Keratinocyte (primary cell): ENCODE measurements at places on chromosomes 13 and 19. TPM values are rescaled to one million over a fixed set of nuclear protein-coding genes. Genes with fewer than 3 reads are reported as not detected.

Gene CD209
- not detected in 3 replicates for polyA plus RNA-seq

Gene PTPRH
- polyA plus RNA-seq: 0.06 to 0.17 TPM (median 0.09 TPM) in 3 replicates

Gene ONECUT3
- polyA plus RNA-seq: under 0.01 to 0.01 TPM in 2 of 3 replicates, not detected in the other

DNA sequence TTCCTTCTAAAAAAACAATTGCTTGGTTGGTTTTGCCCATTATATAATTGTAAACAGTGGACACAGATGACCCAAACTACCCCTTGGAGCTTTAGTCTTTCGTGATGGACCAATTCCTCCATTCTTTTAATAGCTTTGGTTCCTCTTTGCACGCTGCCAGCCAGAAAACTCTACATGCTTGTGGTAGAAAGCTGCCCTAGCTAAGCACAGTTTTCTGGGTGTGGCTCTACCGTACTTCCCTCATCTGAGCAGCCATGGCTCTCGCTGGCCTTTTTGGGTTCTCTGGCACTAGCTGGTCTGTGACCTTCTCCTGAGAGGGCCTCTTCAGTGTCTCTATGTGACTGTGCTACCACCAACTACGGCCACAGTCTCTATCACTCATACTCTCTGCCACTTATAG, 29.9 kb upstream of the CEBPA start:
- H3K4me3 ChIP-seq: no peak overlapping the region
- DNase-seq: no peak
- H3K36me3 ChIP-seq: no peaks in the 10 kb centered on the region
- H3K27me3 ChIP-seq: no peaks in the 10 kb centered on the region

DNA sequence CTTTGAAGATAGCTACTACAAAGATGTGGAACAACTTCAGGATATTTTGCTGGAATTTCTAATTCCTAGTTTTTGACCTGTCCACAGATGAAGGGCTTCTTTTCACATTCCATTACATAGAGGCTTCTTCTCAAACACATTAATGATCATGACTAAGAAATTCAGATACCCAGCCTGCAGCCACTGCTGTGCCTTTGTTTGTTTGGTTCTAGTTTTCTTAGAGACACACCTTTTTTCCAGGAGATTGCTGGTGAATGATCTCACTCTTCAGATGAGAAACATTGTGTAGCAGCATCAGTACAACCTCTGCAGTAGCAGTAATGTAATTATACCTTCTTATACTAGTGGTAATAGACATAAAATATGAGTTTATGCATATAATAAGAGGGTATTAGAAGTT, 5.0 kb downstream of the TDRD3 start:
- no peaks in the 10 kb centered on the region for H3K36me3 ChIP-seq
- no peak overlapping the region for H3K27ac ChIP-seq
- no peaks in the 10 kb centered on the region for H3K27me3 ChIP-seq
- peaks cover 20% of the 10 kb centered on the region for H3K4me1 ChIP-seq
- no peak overlapping the region for H3K4me3 ChIP-seq

Gene RRAS
- polyA plus RNA-seq: 98.1 to 184 TPM (median 154 TPM) in 3 replicates

GRCh38 chr19:2624537-2625091, 77.9 kb downstream of the GNG7 start:
- H3K4me1 ChIP-seq: peaks cover 35% of the 10 kb centered on the region
- no peak for DNase-seq
- H3K36me3 ChIP-seq: no peaks in the 10 kb centered on the region
- H3K4me3 ChIP-seq: no peak overlapping the region
- no peaks in the 10 kb centered on the region for H3K27me3 ChIP-seq
- no peak overlapping the region for H3K27ac ChIP-seq

DNA sequence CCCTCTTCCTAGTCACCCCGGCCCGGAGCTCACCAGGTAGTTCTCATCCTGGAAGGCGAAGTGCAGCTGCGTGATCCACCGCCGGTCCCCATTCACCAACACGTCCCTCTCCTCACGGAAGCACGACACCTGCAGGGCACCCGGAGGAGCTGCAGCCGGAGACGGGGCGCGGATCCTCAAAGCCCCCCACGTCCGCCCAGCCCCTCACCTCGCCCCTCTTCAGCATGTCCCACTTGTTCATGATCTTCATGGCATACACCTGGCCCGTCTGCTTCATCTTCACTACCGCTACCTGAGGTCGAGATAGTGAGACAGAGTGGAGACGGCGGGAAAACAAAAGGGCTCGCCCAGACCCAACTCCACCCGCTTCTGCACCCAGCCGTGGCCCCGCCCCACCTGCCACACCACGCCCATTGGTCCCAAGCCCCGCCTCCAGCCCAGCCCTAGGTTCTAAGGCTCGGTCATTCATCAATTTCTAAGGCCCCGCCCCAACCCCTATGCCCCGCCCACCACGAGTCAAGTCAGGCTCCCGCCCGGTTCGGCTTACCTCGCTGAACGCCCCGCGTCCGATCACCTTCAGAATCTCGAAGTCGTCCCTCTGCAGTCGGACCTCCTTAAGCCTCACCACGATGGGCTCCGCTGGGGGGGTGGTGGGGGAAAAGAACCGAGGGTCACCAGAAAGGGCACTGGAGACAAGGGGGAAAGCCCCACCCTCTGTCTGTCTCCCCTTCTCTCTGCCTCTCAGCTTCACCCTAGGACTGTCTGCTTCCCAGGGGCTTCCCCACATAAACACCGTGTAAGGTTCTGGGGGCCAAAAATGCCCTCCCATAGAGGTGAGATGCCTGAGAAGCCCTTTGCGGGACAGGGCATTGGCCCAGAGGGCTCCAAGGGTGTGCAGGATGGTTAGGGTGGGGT, 2.8 kb downstream of the DMPK start:
- H3K36me3 ChIP-seq: peaks cover 14% of the 10 kb centered on the region
- H3K4me1 ChIP-seq: peaks cover 33% of the 10 kb centered on the region
- H3K27me3 ChIP-seq: no peaks in the 10 kb centered on the region
- no peak for DNase-seq

DNA sequence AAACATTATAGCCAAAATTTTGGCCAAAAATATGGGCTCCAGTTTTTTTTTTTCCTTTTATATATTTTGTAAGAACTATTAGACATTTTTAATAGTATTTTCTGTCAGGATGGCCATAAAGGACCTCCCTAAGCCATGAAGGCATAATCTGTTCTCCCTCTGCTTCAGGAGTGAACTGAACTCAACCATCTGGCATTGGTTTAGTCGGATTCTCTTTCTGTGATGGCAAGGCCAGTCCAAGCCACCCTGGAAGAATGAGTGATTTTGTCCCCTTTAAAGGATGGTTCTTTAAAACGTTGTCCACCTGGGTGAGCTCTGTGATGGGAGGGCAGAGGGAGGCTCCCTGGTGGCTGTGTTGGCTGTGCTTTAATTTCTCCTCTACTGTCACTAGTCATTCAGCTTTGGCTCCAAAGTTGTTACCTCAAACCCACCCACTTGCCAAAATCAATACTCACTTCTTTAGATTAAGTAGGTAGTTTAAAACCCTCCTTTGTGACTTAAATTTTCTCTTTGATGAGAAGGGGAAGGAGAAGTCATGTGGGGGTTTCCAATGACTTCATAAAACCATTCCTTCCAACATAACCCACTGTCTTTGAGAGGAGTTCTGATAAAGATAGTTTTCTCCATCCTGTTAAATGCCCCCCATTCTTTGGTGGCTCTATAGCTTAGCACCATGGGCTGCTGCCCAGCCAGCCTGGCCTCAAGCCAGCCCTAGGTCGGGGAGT, 4.4 kb downstream of the TNFRSF19 start:
- H3K36me3 ChIP-seq: no peaks in the 10 kb centered on the region
- no peaks in the 10 kb centered on the region for H3K27me3 ChIP-seq
- no peak overlapping the region for H3K27ac ChIP-seq
- no peak for DNase-seq

GRCh38 chr13:20924758-20925394, 22.3 kb upstream of the XPO4 start:
- H3K4me3 ChIP-seq: no peak overlapping the region
- no peaks in the 10 kb centered on the region for H3K4me1 ChIP-seq
- H3K27ac ChIP-seq: no peak overlapping the region

DNA sequence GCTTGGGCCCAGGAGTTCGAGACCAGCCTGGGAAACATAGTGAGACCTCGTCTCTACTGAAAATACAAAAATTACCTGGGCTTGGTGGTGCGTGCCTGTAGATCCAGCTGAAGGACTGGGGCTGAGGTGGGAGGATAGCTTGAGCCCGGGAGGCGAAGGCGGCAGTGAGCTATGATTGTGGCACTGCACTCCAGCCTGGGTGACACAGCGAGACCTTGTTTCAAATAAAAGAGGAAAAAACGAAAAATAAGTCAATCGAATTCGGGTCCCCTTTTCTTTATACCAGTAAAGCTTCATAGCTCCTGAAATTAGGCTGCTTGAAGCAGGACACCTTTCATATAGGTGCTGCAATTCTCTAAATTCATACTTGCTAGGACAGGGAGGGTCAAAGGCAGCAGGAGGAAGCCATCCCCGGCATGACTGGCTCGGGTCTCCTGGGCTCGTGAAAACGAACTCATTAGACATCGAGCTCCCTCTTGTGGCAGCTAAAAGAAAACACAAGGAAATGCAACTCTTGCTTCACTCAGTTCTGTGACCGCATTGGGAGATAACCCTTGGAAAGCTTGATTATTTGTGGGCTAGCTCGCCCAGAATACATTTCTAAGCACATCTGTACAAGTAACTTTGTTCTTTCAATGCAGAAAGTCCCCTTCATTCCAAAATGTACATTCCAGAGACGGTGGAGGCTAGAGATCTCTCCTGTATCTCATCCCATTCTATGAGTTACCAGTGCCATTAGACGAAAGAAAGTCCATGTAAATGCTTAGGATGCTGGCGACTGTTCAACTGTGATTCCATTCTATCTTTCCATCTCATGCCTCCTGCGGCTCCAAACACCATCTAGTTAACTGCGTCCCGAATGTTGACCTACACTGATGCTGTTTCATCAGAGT, 16.8 kb downstream of the FPR2 start:
- H3K27ac ChIP-seq: no peak overlapping the region
- no peak overlapping the region for H3K4me3 ChIP-seq
- H3K4me1 ChIP-seq: no peaks in the 10 kb centered on the region
- peaks cover 3% of the 10 kb centered on the region for H3K27me3 ChIP-seq
- H3K36me3 ChIP-seq: no peaks in the 10 kb centered on the region

Gene NLRP5
- not detected in 3 replicates for polyA plus RNA-seq

Gene ZNF223
- 3.7 to 4.2 TPM (median 4.0 TPM) in 3 replicates for polyA plus RNA-seq

Gene KLK2
- polyA plus RNA-seq: 0.07 to 0.14 TPM in 2 of 3 replicates, not detected in the other

DNA sequence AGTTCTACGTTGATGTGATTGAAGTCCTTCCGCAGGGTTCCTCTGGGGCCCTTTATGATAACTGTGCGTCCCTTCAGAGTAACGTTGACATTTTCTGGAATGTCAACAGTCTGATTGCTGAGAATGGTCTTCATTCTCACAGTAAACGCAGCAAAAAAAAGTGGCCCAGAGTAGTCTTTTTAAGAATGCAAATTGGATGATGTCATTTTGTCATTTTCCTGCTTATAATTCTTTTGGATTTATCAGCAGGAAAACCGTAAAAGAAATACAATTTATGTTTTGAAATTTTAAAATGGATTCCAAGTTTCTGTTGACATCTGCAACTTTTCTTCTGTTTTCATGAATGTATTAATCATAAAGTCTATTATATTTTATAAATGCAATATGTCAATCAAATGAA, 14.8 kb downstream of the URI1 start:
- H3K4me3 ChIP-seq: no peak overlapping the region
- no peaks in the 10 kb centered on the region for H3K27me3 ChIP-seq
- DNase-seq: no peak
- no peaks in the 10 kb centered on the region for H3K36me3 ChIP-seq
- H3K4me1 ChIP-seq: peaks cover under 1% of the 10 kb centered on the region

DNA sequence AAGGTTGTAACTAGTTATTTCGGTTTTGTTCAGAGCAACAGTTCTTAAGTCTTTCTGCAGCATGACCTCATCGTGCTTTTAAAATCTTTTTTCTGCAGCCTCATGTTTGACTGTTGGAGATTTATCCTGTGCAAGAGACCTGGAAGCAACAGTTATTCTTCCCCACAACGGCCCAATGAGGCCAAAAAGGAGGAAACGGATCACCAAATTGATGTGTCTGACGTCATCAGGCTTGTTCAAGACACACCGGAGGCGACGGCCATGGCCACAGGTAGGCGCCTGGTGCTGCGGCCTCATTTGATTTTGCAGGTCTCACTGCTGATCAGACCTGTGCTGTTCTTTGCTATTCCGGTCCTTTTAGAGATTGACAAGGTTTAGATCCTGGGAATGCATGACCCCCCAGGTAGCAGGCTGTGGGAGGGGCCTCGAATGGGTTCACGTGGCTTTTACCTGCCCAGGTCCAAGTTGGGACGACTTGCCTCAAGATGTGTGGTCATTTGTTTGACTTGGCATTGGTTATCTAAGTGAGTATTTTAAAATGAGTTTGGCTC, 66.8 kb upstream of the MCF2L start:
- DNase-seq: no peak
- H3K27ac ChIP-seq: no peak overlapping the region
- no peaks in the 10 kb centered on the region for H3K36me3 ChIP-seq
- no peaks in the 10 kb centered on the region for H3K4me1 ChIP-seq

DNA sequence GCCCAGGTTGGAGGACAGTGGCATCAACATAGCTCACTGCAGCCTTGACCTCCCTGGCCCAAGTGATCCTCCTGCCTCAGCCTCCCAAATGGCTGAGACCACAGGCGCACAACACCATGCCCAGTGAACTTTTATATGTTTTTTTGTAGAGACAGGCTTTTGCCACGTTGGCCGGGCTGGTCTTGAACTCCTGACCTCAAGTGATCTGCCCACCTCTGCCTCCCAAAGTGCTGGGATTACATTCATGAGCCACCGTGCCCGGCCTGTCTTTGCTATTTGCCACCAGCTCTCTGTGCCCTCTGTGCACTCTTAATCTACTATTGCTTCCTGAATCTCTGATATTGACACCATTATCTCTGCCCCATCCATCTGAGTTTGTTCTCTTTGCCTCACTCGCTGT, 34.3 kb upstream of the LRRC4B start:
- H3K4me3 ChIP-seq: no peak overlapping the region
- H3K36me3 ChIP-seq: no peaks in the 10 kb centered on the region
- no peak overlapping the region for H3K27ac ChIP-seq
- no peak for DNase-seq
- no peaks in the 10 kb centered on the region for H3K27me3 ChIP-seq
- no peaks in the 10 kb centered on the region for H3K4me1 ChIP-seq

- H3K27ac ChIP-seq: no peak overlapping the region
- H3K36me3 ChIP-seq: no peaks in the 10 kb centered on the region
- peaks cover 4% of the 10 kb centered on the region for H3K4me1 ChIP-seq
- no peaks in the 10 kb centered on the region for H3K27me3 ChIP-seq
- H3K4me3 ChIP-seq: no peak overlapping the region
Measured at GRCh38 chr13:73274147-73274546, 215.3 kb downstream of the KLF5 start.
